ENCODE measurements at places on chromosomes 5 and 9. TPM values are rescaled to one million over a fixed set of nuclear protein-coding genes. Genes with fewer than 3 reads are reported as not detected.

Gene SLC1A3
- total RNA-seq = not detected

Gene LHX6
- total RNA-seq = not detected

Gene SLC36A2
- total RNA-seq = not detected

Gene SPTLC1
- 68.8 TPM for total RNA-seq

Gene CNTNAP3B
- not detected for total RNA-seq

Gene LCN12
- total RNA-seq = 2.3 TPM

Gene PCA3
- not detected for total RNA-seq

Gene PCDHGB3
- total RNA-seq = 0.59 TPM

Gene ARSI
- total RNA-seq = not detected

Gene LRRC26
- not detected for total RNA-seq

Gene SREK1
- total RNA-seq = 75.3 TPM

Gene EMB
- 138 TPM for total RNA-seq

Gene SARDH
- 0.68 TPM for total RNA-seq

Gene ECM2
- not detected for total RNA-seq

Gene BHMT
- not detected for total RNA-seq
